Neural crest cell (in vitro differentiated cells): ENCODE measurements at places on chromosomes 7 and 10. TPM values are rescaled to one million over a fixed set of nuclear protein-coding genes. Genes with fewer than 3 reads are reported as not detected.

GRCh38 chr10:113732966-113733365, 18.5 kb upstream of the PLEKHS1 start:
- no peaks in the 10 kb centered on the region for H3K27me3 ChIP-seq
- H3K4me1 ChIP-seq: no peaks in the 10 kb centered on the region
- H3K36me3 ChIP-seq: peaks cover 24% of the 10 kb centered on the region
- no peak overlapping the region for H3K4me3 ChIP-seq

- no peak overlapping the region for H3K4me3 ChIP-seq
- peaks cover 4% of the 10 kb centered on the region for H3K4me1 ChIP-seq
- DNase-seq: no peak
- H3K27ac ChIP-seq: no peak overlapping the region
- H3K36me3 ChIP-seq: no peaks in the 10 kb centered on the region
Observed at GRCh38 chr7:117269886-117270285, 53.0 kb downstream of the WNT2 start.

DNA sequence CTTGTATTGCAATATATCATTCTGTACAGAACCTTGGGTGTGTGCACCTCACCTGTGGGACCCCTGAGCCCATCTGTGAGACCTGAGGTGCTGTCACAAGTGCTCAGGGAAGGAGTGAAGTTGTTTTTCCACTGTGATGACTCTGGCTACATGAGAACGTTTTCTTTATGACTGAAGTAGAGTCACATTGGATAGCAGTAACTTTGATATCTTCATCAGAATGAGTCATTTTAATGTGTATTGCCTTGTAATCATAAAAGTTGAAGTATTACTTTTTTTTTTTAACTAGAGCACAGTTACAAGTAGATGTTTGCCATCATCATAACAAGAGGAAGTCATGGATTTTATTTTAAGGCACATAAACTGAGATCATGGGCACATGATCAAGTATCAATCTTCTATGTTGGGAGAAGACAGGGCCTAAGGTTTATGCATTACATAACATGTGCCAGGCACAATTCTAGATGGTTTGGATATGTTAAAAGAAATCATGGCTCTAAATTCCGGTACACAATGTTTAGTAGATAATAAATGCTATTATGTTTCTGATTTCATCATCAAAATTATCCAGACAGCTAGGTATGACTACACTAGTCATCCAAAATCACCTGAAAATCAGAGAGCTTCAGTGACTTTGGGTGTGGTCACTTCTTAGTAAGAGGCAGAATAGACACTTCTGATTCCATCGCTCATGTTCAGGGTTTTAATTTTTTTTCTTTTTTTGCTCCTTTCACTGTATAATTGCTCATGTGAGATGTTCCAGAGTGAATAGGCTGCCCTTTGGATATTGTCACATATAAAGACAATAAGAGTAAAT, 82.7 kb upstream of the KLF6 start:
- H3K36me3 ChIP-seq: no peaks in the 10 kb centered on the region
- H3K4me3 ChIP-seq: no peak overlapping the region
- no peaks in the 10 kb centered on the region for H3K27me3 ChIP-seq

- no peaks in the 10 kb centered on the region for H3K27me3 ChIP-seq
- no peak for DNase-seq
- H3K4me1 ChIP-seq: peaks cover 24% of the 10 kb centered on the region
- no peak overlapping the region for H3K4me3 ChIP-seq
- no peak overlapping the region for H3K27ac ChIP-seq
Observed at GRCh38 chr7:90955641-90956207, 308.5 kb upstream of the FZD1 start.

DNA sequence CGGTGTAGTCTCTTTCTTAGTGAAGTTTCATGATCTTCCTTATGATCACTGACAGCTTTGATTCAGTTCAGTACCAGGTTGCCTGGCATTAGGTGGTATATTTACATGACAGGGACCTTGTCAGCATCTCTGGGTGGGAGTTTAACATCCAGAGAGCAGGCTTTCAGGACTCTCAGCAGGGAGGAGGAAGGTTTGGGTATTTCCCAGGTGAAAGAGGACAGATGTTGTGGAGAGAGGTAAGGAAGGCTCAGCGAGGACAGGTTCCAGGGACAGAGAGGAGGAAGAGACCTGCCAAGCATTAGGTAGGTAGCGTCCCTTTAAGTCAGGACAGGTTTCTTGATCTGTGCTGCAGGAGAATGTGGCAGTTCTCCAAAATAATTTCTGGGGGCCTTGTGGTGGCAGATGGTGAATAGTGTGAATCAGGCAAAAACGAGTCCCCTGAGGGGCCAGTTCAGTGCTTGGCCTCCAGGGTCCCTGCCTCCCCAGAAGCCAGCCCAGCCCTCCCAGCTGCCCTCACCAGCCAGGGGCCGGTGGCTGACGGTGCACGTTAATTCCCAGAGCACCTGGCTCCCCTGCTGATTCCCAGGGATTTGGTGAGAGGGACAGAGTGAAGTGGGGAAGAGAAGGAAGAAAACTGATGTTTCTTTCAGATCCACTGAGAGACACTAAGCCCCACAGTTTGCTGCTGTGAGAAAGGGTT, 82.0 kb downstream of the VWC2 start:
- no peak for DNase-seq
- peaks cover 3% of the 10 kb centered on the region for H3K4me1 ChIP-seq
- no peak overlapping the region for H3K4me3 ChIP-seq
- no peak overlapping the region for H3K27ac ChIP-seq
- no peaks in the 10 kb centered on the region for H3K27me3 ChIP-seq

The MBLAC1 gene
- 2.1 and 2.4 TPM in 2 replicates for total RNA-seq
